Kidney (tissue), 22 donors: ENCODE measurements at places on chromosomes 1 and 21.

DNA sequence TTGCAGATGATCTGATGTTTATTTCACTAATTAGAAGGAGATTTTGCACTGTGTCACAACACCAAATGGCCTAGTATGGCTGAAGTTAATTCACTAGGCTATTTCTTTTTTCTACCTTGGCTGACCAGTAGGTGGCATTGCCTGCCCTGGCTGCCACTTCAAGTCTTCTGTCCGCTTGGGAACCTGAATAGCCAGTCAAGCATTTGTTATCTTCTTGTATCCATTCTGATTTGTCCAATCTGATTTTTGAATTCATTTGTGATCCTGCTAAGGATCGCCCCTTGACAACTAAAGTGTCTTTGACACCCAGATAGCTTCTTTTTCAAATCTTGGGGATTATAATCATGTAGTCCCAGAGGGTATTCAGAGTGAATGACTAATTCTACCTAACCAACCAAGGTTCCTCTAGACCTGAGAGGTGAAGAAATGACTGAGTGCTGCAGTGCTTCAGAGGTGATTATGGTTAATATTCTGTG lies 99.4 kb downstream of the GIPC2 start:
- DNase-seq, result no peak

GRCh38 chr1:66652556-66652955 lies 99.7 kb upstream of the DYNLT5 start:
- DNase-seq, result no peak

DNA sequence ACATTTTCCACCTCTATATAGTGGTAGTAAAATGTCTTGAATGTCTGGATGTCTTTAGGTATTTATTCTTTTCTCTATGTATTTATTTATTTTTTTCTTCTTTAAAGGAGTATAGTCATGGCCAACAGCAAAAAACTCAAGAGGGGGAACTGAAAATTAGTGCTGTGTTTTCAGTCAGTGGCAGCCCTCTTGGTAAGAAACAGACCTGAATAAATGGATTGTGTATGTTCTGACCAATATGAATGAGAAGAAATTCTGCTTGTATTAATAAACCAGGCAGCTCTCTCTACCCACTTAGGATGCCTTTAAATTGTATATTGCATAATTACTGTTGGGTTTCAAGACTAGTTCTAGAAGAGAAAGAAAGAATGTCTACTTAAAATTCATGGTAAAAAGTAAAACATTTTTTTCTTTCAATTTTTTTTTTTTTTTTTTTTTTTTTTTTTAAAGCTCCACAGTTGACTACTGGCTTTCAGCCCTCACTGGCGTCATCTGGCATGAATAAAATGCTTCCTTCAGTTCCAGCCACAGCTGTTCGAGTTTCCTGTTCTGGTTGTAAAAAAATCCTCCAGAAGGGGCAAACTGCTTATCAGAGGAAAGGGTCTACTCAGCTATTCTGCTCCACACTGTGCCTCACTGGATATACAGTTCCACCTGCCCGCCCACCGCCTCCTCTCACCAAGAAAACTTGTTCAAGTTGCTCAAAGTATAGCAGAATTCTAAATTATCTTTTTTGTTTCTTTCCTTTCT lies 101.6 kb downstream of the ZMYM4 start:
- peak; percentile 90 for DNase-seq

DNA sequence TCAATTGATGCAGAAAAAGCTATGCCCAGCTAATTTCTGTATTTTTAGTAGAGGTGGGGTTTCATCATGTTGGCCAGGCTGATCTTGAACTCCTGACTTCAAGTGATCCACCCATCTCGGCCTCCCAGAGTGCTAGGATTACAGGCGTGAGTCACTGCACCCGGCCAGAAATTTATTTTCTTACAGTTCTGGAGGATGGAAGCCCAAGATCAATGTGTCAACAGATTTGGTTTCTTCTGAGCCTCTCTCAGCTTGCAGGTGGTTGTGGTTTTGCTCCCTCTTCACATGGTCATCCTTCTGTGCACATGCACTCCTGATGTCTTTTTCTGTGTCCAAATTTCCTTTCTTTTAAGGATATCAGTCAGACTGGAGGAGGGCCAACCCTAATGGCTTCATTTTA lies 35.6 kb downstream of the SHCBP1L start:
- no peak for DNase-seq

DNA sequence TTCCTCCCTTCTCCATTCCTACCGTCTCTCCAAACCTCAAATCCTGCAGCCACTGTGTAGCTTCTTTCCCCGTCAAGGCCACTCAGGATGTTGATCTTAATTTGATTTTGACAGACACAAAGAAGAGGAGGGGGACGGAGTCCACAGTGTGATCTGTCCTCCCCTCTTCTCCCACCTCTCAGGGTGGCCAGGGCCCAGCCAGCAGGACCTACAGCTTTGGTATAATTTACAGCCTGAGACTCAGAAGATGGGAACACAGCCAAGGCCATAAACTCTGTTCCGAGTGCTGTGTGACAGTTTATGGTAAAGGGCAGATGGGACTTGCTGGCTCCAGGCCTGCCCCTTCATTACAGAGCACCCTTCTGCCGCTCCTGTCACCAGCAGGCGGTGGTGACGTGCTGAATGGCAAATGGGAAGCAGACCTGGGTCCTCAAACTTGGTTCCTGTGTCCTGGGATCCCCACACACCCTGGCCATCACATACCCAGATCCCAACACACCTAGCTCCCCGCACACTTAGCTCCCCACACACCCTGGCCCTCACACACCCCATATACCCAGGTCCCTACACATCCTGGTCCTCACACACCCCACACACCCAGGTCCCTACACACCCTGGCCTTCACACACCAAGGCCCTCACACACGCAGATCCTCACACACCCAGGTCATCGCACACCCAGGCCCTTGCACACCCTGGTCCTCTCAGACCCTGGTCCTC lies 71.6 kb downstream of the CD2 start:
- peak; percentile 83 for DNase-seq

DNA sequence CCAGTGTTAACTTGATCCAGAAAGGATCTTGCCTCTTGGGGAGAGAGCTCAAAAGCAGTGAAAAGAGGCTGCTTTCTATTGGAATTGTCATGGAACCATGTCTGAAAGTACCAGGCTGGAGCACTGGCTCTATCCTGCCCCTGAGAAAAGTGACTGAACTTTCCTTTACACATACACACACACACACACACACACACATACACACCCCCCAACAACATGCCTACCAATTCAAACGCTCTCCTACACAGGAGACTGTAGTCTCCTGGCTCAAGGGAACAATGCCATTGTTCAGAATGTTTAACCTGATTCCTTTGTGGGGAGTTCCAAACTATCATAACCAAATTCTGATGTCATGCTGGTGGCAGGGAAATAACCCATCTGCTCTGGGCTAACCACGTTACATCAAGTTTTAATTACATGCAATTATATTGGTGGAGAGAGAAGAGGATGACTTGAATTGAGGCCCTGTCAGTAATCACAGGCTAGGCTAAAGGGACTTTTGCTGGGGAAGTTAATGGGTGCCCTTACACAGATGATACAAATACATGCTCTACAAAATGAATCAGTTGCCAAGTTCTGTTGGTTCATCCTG lies 52.3 kb upstream of the DUSP10 start:
- no peak for DNase-seq

DNA sequence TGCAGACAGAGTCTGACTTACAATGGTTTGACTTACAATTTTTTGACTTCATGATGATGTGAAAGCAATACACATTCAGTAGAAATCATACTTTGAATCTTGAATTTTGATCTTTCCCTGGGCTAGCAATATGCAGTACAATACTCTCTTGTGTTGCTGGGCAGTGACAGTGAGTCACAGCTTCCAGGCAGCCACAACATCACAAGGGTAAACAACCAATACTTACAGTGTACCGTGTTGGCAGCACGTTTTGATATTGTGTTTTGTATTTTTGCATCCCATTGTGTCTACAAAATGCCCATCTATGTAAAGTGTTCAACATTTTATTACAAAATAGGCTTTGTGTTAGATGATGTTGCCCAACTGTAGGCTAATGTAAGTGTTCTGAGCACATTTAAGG lies 150.9 kb downstream of the NTMT2 start:
- no peak for DNase-seq

DNA sequence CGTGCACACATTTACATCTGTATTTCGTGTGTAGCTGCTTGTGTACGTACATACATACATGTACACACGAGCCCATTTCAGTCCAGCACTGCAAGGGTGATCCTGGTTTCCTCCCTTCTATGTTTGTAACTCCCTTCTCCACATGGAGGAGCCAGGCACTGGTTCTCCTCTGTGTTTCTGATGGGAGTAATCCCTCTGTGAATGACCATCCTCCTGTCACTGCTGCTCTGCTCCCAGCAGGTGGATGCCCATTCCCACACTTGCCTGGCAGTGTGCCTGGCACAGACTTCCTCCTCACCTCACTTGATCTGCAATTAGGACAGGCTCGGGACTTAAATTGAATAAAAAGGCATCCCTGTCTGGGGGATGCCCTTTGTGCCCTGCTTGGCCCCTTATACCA lies 37.1 kb downstream of the TRAPPC10 start:
- DNase-seq, result no peak

- DNase-seq, result no peak
Measured at GRCh38 chr1:22661880-22662279, 8.8 kb downstream of the C1QB start.

GRCh38 chr1:205444931-205445645 lies 10.8 kb downstream of the BLACAT1 start:
- peak; percentile 48 for DNase-seq

DNA sequence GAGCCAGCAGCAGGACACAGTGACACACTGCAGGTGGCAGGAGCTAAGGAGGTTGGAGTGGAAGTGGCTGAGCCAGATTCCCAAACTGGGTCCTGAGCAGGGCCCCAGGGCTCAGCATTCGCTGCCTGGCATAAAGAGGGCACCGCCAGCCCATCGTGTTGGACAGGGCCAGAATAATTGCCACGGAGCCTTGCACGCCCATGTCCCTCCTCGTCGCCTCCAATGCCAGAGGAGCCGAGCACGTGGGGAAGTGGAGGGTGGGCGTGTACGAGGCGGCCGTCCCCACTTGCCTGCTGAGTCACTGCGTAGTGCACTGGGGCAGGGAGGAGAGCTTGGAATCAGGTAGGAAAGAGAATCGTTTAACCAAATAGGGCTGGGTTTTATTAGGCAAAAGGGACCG lies 26.1 kb upstream of the LRRC47 start:
- peak; percentile 31 for DNase-seq

DNA sequence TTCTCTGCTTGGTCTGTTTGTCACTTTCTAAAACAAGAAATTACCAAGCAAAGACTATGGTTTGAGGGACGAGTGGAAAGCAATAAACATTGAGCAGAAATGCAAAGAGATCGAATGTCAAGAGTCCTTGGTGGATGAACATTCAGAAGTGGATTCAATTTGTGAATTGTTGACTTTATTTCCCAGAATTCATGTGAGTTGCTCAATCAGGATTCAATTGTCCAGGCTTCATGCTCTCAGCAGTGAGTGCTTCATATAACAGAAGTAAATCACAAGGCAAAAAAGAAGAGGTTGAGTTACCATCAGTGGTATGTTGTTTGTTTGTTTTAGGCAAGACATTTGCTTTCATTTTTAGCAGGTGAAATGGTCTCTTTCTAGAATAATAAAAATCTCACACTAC lies 31.9 kb downstream of the NGF start:
- no peak for DNase-seq

DNA sequence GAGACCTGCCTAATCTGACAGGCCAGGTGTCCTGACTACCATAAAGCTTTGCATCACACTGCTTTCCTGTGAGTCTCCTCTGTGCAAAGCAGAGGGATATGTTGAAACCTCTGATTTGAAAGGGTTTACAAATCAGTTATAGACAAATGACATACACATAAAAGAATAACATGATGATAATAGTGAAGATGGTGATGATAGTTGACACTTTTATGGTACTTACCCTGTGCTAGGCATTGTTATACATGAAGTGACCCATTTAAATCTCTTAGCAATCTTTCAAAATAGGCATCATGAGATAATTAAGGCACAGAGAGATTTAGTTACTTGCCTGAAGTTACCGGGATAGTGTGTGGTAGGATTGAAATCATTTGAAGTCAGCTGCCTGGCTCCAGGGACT lies 34.1 kb upstream of the PKN2 start:
- no peak for DNase-seq

DNA sequence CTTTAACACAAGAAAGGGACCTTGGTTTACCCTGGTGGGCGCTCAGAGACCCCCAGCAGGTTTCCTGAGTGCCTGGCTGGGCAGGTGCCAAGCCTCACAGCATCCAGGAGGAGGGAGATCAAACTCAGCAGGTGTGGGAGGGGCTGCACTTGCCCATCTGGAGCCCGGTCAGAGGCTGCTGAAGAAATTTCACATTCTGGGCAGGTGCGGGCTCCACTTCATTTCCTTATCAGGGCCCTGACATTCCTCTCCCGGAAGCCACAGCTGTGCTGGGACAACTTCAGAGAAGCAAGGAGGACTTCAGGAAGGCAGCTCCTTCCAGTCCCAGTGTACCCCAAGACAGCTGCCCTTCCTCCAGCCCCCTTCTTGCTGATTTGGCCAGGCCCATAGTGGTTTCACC lies 82.9 kb downstream of the ITPKB start:
- peak; percentile 53 for DNase-seq
